ENCODE measurements at places on chromosomes 6 and 20. TPM values are rescaled to one million over a fixed set of nuclear protein-coding genes. Genes with fewer than 3 reads are reported as not detected.

GRCh38 chr6:44664716-44665115 lies 277.2 kb downstream of the CDC5L start:
- no peak for DNase-seq

DNA sequence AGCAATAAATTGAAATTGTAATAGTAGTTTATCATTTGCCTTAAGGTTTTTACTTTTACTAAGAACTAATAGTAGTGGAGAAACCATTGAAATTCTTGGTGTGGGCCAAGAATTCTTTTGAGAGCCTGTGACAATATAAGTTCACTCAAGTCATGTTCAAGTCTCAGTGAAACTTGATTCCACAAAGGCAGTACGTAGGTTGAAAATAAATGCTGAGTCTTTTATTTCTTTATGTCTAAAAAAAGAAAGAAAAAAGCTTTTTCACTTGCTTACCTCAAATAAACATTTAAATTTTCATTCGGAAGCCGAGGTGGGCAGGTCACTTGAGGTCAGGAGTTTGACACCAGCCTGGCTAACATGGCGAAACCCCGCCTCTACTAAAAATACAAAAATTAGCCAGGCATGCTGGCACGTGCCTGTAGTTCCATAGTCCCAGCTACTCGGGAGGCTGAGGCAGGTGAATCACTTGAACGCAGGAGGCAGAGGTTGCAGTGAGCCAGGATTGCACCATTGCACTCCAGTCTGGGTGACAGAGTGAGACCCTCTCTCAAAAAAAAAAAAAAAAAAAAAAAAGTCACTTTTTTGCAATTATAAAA lies 57.8 kb upstream of the NELFCD start:
- DNase-seq = no peak

DNA sequence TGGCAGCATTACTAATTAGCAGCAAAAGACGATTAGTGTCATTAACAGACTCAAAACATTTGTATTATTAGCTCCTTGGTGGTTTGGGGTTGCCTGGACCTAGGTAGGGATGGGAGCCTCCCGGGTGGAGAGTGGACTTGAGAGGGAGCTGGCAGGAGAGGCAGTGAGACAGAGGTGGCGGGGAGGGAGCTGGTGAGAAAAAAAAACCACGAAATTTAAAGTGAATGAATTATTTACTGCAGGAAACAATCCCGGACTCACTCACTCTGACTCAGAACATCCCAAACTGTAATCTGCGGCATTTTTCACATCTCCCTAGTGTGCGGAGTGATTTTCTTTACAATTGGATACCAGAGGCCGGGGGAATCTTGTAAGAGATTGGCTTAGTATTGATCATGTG lies 14.3 kb upstream of the CDH22 start:
- no peak for DNase-seq

GRCh38 chr6:157304899-157305663 lies 18.2 kb downstream of the TMEM242 start:
- DNase-seq = peak; percentile 61

- DNase-seq = no peak
These were observed 44.7 kb downstream of the EYA2 start for GRCh38 chr20:46939031-46939965.

- peak; percentile 74 for DNase-seq
These were observed 41.2 kb downstream of the ZHX3 start for GRCh38 chr20:41276317-41276751.

- DNase-seq = peak; percentile 60
These were observed 29.4 kb downstream of the LRP11 start for GRCh38 chr6:149834513-149835481.

GRCh38 chr20:37331060-37331857 lies 14.7 kb upstream of the SRC start:
- no peak for DNase-seq

- DNase-seq = no peak
These were observed 2.4 kb upstream of the CCR6 start for GRCh38 chr6:167120583-167120903.

- DNase-seq = no peak
These were observed 18.9 kb upstream of the SYNJ2 start for GRCh38 chr6:157962601-157963302.

DNA sequence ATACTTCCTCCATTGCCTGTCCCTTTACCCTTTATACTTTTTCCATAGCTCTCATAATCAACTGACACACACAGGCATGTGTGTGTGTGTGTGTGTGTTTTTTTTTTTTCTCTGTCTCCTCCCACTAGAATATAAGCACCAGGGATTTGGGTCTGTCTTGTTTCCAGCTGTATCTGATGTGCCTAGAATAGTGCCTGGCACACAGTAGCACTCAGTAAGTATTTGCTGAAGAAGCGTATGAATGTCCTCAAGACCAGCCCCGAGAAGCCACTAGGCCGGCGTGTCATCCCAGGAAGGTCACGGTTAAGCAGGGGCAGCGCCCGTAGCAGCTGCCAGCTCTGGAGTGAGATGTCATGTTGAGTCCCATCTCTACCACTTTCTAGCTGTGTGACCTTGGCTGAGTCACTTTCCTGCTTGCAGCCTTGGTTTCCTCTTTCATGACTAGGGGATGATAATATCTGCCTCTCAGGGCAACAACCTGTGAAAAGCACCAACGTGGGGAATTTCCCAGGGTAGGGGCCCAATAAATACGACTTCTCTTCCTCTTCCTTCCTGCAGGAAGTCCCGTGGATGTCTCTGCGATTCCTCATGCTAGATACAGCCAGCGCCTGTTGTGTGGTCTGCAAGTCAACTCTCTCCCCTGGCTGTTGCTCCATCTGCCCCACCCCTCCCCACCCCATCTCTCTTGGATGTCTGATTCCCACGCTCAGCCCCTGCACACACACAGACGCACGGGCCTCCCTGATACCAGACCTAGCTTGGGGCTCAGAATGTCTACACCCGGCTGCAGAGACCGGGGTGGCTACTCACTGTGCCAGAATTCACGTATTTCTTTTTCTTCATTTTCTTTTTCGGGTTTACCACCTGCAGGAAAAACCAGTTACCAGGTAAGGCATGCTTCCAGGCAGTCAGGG lies 58.1 kb downstream of the RAB44 start:
- no peak for DNase-seq

GRCh38 chr6:4644996-4645395 lies 131.2 kb upstream of the CDYL start:
- no peak for DNase-seq

DNA sequence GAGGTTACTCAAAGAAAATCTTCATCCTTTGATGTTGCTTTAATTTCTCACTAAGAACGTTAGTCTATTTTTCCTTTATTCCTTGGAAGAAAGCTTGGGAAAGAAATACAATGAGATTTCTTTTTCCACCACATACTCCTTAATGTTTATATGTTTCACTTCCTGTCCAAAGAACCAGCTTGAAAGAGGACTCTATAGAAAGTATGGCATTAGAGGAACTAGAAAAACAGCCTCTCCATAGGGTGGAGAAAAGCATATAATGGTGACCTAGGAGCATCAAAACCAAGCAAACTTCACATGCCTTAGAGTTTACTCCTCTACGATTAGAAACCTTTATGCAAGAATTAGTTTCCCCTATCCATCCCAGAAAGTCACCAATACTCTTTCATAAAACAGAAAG lies 131.1 kb downstream of the OPRM1 start:
- DNase-seq = no peak

DNA sequence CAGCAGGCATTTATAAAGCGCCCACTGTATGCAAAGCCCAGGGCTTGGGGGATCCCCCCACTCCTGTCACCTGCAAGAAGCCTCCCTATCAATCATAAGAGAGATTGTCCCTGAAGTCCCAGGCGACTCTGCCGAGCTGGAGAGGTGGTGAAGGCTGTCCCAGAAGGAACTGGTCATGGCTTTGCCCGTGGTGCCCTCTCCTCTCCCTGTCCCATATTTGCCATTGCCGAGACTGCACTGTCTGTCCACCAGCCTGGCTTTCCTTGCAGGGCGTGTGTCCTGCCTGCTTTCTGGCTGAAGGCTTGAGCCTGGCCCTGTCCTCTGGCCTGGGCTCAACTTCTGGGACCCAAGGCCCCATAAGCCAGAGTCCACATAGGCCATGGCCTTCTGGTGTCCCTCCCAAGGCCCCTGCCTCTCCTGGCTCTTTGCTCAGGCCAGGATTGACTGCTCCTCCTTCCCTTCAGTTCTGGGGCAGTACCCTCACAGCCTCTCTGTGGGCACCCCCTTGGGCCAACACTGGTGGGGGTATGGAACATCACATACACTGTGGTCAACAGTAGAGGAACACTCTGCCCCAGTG lies 46.9 kb downstream of the CPXM1 start:
- DNase-seq = no peak

- no peak for DNase-seq
These were observed 11.3 kb upstream of the ZNF335 start for GRCh38 chr20:45983279-45983743.

GRCh38 chr20:50113420-50114224 lies 672 bp upstream of the UBE2V1 start:
- DNase-seq = no peak

DNA sequence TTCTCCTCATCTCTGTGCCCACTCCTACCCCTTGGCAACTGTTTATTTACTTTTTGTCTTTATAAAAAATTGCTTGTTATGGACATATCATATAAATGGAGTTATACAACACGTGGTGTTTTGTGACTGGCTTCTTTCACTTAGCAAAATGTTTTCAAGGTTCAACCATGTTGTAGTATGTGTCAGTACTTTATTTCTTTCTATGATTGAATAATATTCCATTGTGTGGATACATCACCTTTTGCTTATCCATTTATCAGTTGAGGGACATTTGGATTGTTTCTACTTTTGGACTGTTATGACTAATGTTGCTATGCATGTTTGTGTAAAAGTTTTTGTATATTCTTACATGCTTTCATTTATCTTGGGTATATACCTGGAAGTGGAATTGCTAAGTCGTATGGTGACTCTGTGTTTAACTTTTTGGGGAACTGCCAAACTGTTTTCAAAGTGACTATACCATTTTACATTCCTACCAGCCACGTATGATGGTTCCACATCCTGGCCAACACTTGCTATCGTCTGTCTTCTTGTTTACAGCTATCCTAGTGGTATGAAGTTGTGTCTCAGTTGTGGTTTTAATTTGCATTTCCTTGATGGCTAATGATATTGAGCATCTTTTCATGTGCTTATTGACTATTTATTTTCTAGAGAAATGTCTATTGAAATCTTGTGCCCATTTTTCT lies 84.4 kb downstream of the SLX4IP start:
- no peak for DNase-seq

DNA sequence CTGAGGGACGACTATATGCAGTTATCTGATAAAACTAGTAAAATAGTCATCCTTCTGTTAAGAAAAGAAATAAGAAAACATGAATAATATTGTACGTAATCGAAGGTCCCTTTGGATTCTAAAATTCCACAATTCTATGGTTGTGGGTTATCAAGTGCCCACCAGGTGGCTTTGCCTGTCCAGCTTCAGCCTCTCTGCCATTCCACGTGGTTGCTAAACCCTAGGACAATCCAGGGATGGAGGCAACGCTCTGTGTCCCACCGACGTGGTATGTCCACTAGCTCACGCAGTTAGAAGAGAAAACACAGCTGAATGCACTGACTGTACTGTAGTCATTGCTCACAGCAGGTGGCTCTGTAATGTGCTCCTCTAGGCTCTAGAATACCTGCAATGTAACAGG lies 349.3 kb downstream of the FARS2 start:
- no peak for DNase-seq

- DNase-seq = no peak
These were observed 438.7 kb downstream of the BCKDHB start for GRCh38 chr6:80544976-80545722.

DNA sequence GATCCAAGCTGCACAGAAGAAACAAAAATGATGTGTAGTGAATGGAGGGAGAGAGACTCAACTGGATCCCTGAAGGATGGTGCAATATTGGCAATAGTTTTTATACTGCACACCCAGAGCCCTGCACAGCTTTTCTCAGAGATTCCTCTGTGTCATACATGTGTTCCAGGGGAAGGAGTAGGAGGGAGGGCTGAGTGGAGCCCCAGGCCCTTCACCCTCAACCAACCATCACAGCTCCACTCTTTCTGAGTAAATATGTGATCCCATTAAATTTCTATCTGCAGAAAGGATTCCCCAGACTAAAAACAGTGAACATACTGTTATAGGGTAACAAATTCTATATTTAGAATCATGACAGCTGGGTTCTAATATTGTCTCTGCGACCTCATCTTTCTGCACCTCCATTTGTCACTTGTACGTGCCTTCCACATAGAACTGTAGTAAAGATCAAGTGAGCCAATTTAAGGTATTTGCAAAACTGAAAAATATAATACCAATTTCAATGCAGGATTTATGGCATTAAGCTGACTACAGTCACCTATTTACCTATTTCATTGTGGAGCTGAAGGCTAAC lies 421.4 kb upstream of the NRSN1 start:
- DNase-seq = no peak

DNA sequence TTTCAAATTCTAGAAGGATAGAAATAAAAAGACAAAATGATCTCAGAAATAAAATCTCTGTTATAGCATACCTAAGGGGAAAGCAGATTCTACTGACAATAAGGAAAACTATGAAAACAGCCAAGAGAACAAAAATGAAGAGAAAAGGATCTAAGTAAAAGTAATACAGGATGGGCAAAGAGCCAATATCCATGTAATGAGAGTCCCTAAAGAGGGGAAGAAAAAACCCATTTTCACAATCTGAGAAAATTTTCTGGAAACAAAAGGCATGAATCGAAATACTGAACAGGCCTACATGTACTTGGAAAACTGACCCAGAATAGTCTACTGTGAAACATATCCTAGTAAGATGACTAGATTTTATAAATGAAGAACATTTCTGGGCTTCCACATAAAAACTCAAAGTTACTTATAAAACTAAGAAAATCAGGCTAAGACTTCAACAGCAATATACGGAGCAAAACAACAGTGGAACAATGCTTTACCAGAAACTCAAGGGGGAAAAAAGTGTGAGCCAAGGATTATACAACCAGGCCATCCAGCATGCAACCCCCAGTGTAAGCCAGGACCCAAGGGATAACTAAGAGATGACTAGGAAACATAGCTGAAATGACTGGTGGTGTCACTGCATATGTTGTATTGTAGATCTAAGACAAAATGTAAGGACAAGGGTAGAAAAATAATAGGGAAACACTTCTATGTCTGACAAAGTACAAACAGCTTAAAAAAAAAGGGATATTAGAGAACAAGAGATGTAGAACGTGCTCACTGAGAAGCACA lies 10.2 kb downstream of the NAPB start:
- DNase-seq = no peak

GRCh38 chr6:105987516-105987915 lies 98.6 kb upstream of the PRDM1 start:
- DNase-seq = no peak

GRCh38 chr6:126461045-126461444 lies 121.1 kb downstream of the CENPW start:
- no peak for DNase-seq

GRCh38 chr6:81331526-81331925 lies 421.0 kb downstream of the TENT5A start:
- no peak for DNase-seq

GRCh38 chr20:44837946-44838345 lies 27.6 kb upstream of the RIMS4 start:
- DNase-seq = no peak

KHDRBS2 gene
- total RNA-seq = not detected

MACROD2 gene
- 4.4 TPM for total RNA-seq

VSTM2L gene
- 164 TPM for total RNA-seq

SLC24A3 gene
- total RNA-seq = 1.0 TPM

CAGE1 gene
- total RNA-seq = 0.11 TPM

TMEM217 gene
- total RNA-seq = not detected

RIMS4 gene
- 0.57 TPM for total RNA-seq

MARCKS gene
- total RNA-seq = 18.4 TPM
